ENCODE measurements at places on chromosomes 5 and 9.

GRCh38 chr9:121748074-121748473 lies 96.6 kb downstream of the DAB2IP start:
- DNase-seq: no peak

GRCh38 chr9:94665613-94666012 lies 26.3 kb upstream of the FBP1 start:
- no peak for DNase-seq

- DNase-seq: no peak
These were observed 142.1 kb downstream of the MED10 start for GRCh38 chr5:6236170-6236793.

GRCh38 chr9:96040591-96041461 lies 165.3 kb downstream of the ERCC6L2 start:
- DNase-seq: no peak

GRCh38 chr9:105636331-105636730 lies 25.9 kb upstream of the TAL2 start:
- no peak for DNase-seq

DNA sequence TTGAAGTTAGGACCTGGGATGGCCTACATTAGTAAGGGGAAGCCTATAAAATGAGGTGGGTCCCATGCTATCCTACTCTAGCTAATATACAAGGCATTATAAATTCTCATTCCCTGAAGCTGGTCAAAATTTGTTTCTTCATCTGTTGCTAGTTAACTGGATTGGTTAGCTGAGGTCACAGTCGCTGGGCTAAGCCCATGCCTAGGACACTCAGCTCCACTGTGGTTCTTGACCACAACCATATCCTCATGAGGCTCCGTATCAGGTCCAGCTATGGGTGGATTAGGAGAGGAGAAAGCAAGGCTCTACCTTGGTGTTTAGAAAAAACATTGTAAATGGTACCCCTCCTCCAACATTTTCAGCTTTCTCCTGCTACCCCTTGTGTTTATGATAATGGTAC lies 52.8 kb upstream of the RAI14 start:
- DNase-seq: no peak

GRCh38 chr5:30357371-30357770 lies 836.1 kb upstream of the CDH6 start:
- no peak for DNase-seq

DNA sequence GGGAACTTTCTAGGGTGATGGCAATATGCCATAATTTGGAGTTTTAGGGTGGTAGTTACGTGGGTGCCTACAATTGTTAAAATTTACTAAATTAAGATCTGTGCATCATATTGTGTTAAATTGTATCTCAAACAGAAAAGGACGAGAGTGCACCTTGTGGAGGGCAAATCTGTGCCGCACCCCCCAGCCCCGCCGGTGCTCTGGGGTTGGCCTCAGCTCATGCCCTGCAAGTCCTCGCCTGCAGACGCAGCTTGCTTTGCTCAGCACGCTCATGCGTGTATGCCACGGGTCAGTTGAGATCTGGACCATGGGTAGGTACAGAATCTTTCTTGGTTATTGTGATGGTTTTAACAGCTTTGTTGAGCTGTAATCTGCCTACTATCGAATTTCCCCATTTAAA lies 33.7 kb upstream of the FCN1 start:
- DNase-seq: no peak

- DNase-seq: no peak
These were observed 67.8 kb downstream of the MED27 start for GRCh38 chr9:132011896-132012295.

- no peak for DNase-seq
These were observed 4.7 kb upstream of the TNFSF8 start for GRCh38 chr9:114935119-114935518.

DNA sequence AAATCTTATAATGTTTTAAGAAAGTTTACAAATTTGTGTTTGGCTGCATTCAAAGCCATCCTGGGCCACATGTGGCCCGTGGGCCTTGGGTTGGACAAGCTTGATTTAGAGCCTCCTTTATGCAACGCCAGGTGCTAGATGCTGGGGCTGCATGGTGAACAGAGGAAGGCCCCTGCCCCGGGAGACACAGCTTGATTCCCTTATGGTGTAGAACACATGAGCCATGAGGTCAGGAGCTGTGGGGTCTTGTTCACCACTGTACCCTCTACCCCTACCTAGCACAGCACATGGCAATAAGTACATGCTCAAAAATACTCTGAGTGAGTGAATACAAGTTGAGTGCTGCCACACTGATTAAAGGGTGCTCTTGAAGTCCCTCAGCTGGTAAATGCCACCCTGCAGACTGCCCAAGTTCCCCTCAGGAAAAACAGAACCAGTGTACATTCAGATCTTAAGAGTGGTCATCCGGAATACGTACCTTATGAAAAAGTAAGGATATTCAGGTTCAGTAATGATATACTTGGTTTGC lies 71.9 kb downstream of the ARRDC3 start:
- no peak for DNase-seq

DNA sequence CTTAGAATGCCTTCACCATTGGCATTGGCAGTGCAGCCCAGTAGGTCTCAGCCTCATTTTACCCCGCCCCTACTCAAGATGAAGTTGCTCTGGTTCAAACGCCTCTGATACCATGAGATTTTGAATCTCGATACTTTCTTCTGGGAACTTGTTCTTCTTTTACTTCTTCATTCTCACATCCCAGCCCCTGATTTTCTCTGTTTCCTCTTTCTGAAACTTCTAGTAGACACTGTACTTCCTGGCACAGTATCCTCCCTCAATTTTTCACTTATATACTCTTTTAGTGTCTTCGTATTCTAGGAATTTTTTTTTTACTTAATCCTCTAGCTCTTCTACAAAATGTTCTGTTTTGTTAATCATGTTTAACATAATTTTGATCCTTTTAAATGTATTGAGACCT lies 13.1 kb upstream of the ZNF79 start:
- DNase-seq: no peak

DNA sequence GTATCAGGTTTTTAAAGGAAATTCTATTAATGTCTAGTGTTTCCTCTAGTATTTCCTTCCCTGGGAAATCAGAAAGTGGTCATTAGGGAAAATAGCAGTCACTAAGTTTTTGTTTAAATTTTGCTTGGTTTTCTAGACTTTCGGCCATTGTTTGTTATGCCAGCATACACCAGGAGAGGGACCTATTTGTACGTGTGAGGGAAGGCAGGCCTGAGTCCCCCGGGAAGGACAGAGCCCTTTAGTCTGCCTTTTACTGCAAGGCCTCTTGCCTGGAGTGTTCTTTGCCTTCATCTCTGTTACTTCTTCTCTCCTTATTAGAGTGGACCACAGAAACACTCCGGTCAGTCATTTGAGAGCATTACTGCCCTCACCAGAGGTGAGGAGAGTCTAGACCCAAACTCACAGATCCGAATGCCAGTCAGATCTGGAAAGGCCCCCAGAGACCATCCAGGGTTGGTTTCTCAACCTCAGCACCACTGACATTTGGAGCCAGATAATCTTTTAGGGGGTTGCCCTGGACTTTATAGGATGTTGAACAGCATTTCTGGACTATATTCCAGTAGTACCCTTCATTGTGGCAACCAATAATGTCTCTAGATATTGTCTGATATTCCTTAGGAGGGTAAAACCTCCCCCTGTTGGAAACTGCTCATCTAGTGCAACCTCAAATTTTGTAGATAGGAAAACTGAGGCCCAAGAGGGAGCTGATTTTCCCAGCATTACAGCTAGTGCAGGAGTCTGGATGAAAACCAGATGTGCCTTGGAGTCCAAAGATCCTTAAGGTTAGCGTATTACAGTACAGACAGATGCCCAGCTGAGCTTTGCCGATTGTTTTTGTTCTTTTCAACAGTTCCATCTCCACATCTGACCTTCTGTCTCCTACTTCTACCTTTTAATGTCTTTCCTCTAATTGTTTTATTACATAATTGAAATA lies 93.0 kb upstream of the NIPAL4 start:
- no peak for DNase-seq

- DNase-seq: no peak
These were observed 15.1 kb downstream of the GPSM1 start for GRCh38 chr9:136342181-136343120.

GRCh38 chr9:98333703-98334582 lies 78.5 kb upstream of the TBC1D2 start:
- no peak for DNase-seq
